Placental pericyte (primary cell): ENCODE measurements at places on chromosomes 11 and 22. TPM values are rescaled to one million over a fixed set of nuclear protein-coding genes. Genes with fewer than 3 reads are reported as not detected.

AQP11 gene
- total RNA-seq, result 0.88 and 1.0 TPM in 2 replicates

GDPD4 gene
- 0.44 TPM in 1 of 2 replicates, not detected in the other for total RNA-seq

DRD2 gene
- total RNA-seq, result 0.14 and 0.22 TPM in 2 replicates

CNGA4 gene
- 0.44 TPM in 1 of 2 replicates, not detected in the other for total RNA-seq

MS4A6A gene
- total RNA-seq, result not detected in 2 replicates

NTM gene
- total RNA-seq, result 15.1 and 97.8 TPM in 2 replicates

TTC28 gene
- total RNA-seq, result 21.5 and 29.3 TPM in 2 replicates

RAB3IL1 gene
- total RNA-seq, result 2.7 and 14.0 TPM in 2 replicates

ALG8 gene
- total RNA-seq, result 32.6 and 66.6 TPM in 2 replicates

CCDC87 gene
- total RNA-seq, result 0.29 and 0.44 TPM in 2 replicates

PHOX2A gene
- not detected in 2 replicates for total RNA-seq

RFPL3 gene
- not detected in 2 replicates for total RNA-seq

HPX gene
- 0.14 and 0.66 TPM in 2 replicates for total RNA-seq

ZNF202 gene
- total RNA-seq, result 7.0 and 7.6 TPM in 2 replicates

CCS gene
- 23.6 and 32.2 TPM in 2 replicates for total RNA-seq

OOSP4A gene
- not detected in 2 replicates for total RNA-seq

PAMR1 gene
- 185 and 340 TPM in 2 replicates for total RNA-seq

C11orf65 gene
- total RNA-seq, result 0.44 and 0.72 TPM in 2 replicates

C11orf52 gene
- not detected in 2 replicates for total RNA-seq

EHF gene
- 0.29 and 2.8 TPM in 2 replicates for total RNA-seq

ESAM gene
- 0.22 and 2.7 TPM in 2 replicates for total RNA-seq

PPFIBP2 gene
- total RNA-seq, result 4.4 and 11.2 TPM in 2 replicates

CPSF7 gene
- total RNA-seq, result 42.4 and 51.0 TPM in 2 replicates

MIOX gene
- 0.14 TPM in 1 of 2 replicates, not detected in the other for total RNA-seq

MS4A3 gene
- total RNA-seq, result not detected in 2 replicates

APOBEC3H gene
- not detected in 2 replicates for total RNA-seq

FGF3 gene
- not detected in 2 replicates for total RNA-seq

OR8G5 gene
- not detected in 2 replicates for total RNA-seq

GGTLC2 gene
- not detected in 2 replicates for total RNA-seq

SMC1B gene
- not detected in 2 replicates for total RNA-seq

FAM111B gene
- under 0.01 and 11.5 TPM in 2 replicates for total RNA-seq

BCO2 gene
- 1.0 and 34.1 TPM in 2 replicates for total RNA-seq

SAA1 gene
- not detected in 2 replicates for total RNA-seq

PLAAT3 gene
- 3.3 and 10.9 TPM in 2 replicates for total RNA-seq

FUT4 gene
- 4.8 and 6.6 TPM in 2 replicates for total RNA-seq

OR6T1 gene
- total RNA-seq, result not detected in 2 replicates

HORMAD2 gene
- not detected in 2 replicates for total RNA-seq

TRIM66 gene
- 7.4 and 9.7 TPM in 2 replicates for total RNA-seq

MS4A7 gene
- 0.29 TPM in 1 of 2 replicates, not detected in the other for total RNA-seq

ARHGAP20 gene
- total RNA-seq, result 2.6 and 3.6 TPM in 2 replicates

RPS13 gene
- total RNA-seq, result 603 and 878 TPM in 2 replicates

ME3 gene
- 9.6 and 36.1 TPM in 2 replicates for total RNA-seq

SCGB1C1 gene
- not detected in 2 replicates for total RNA-seq

SCARF2 gene
- total RNA-seq, result 23.8 and 46.0 TPM in 2 replicates

MRGPRX3 gene
- total RNA-seq, result 0.14 TPM in 1 of 2 replicates, not detected in the other

BAIAP2L2 gene
- 2.2 and 3.4 TPM in 2 replicates for total RNA-seq

CALCB gene
- not detected in 2 replicates for total RNA-seq

PIH1D2 gene
- 1.0 and 1.5 TPM in 2 replicates for total RNA-seq

P2RY6 gene
- under 0.01 and 0.72 TPM in 2 replicates for total RNA-seq

SMARCB1 gene
- total RNA-seq, result 94.8 and 101 TPM in 2 replicates

GRAP2 gene
- not detected in 2 replicates for total RNA-seq

VWA5A gene
- 1.5 and 25.2 TPM in 2 replicates for total RNA-seq
